Activated naive CD4-positive, alpha-beta T cell treated with anti-CD3 and anti-CD28 coated beads for 36 hours (primary cell): ENCODE measurements at places on chromosomes 5 and 9. TPM values are rescaled to one million over a fixed set of nuclear protein-coding genes. Genes with fewer than 3 reads are reported as not detected.

Gene PDE8B
- total RNA-seq = not detected

GRCh38 chr5:133870661-133871060 is 97.8 kb downstream of the C5orf15 start:
- no peak for DNase-seq
- no peak overlapping the region for H3K27ac ChIP-seq
- no peak overlapping the region for H3K4me3 ChIP-seq
- H3K4me1 ChIP-seq = peaks cover 57% of the 10 kb centered on the region

DNA sequence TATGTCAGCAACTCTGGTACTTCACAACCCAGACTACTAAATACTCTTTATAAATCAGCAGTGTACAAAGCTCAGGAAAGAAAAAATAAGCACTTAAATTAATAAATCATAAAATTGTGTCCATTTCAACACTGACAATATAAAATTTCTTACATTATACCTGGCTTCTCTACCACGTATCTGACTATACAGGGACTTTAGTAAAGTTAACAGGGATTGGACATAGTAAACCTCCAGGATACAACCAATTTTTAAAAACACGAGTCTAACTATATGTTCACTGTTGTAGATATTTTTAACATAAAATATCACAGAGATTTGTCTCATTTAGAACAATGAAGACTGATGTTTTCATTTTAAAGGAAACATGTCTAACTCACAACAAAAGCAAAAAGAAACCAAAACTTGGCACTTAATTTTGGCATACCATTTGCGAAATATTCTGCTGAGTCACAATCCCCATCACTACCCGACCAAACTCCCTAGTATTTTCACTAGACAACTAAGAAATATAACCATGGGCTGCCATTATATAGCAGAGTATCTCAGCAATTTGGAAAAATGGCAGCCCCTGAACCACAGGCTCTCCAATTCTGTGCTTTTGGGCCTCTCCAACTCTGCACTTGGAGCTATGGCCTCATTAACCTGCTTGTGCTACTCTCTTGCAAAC is 14.4 kb downstream of the FAM169A start:
- peak overlapping the region; percentile 55 for H3K4me3 ChIP-seq
- peaks cover 9% of the 10 kb centered on the region for H3K36me3 ChIP-seq
- peaks cover 31% of the 10 kb centered on the region for H3K4me1 ChIP-seq
- no peaks in the 10 kb centered on the region for H3K27me3 ChIP-seq
- peak overlapping the region; percentile 61 for H3K27ac ChIP-seq
- peak; percentile 28 for DNase-seq

GRCh38 chr9:134243778-134244467 is 79.6 kb upstream of the RNU6ATAC start:
- no peak overlapping the region for H3K4me3 ChIP-seq
- H3K27me3 ChIP-seq = no peaks in the 10 kb centered on the region
- peaks cover 12% of the 10 kb centered on the region for H3K4me1 ChIP-seq
- no peaks in the 10 kb centered on the region for H3K36me3 ChIP-seq

DNA sequence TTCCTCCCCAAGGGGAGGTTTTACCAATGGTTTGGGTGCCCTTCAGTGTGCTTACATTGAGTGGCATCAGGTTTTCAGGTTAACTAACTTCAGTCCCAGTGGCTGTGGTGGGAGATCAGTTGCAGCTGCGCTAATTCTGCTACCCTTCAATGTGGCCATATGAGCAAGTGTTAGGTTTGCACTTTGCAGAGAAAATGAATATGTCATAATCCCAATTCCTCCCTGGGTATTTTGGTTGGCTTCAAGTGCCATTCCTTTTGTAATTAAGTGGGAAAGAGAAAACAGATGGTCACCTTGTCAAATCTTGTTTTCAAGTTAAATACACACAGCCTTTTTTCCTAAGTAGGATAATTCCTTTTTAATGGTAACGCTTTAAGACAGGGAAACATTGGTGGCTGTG is 236.2 kb downstream of the TLE4 start:
- peaks cover 19% of the 10 kb centered on the region for H3K4me1 ChIP-seq
- H3K36me3 ChIP-seq = no peaks in the 10 kb centered on the region
- no peak for DNase-seq

GRCh38 chr9:91847581-91848091 is 102.4 kb downstream of the ROR2 start:
- no peak overlapping the region for H3K4me3 ChIP-seq
- H3K27me3 ChIP-seq = peaks cover 3% of the 10 kb centered on the region
- peaks cover 13% of the 10 kb centered on the region for H3K4me1 ChIP-seq
- H3K27ac ChIP-seq = no peak overlapping the region
- no peaks in the 10 kb centered on the region for H3K36me3 ChIP-seq

GRCh38 chr5:160363660-160364395 is 6.6 kb downstream of the C1QTNF2 start:
- no peaks in the 10 kb centered on the region for H3K4me1 ChIP-seq
- H3K4me3 ChIP-seq = no peak overlapping the region
- no peaks in the 10 kb centered on the region for H3K36me3 ChIP-seq
- H3K27me3 ChIP-seq = peaks cover 21% of the 10 kb centered on the region
